Stimulated activated CD4-positive, alpha-beta T cell treated with anti-CD3 and anti-CD28 coated beads, Interleukin-1b, Interleukin-23, amount 100 ng/mL, for 24 hours (primary cell): ENCODE measurements at places on chromosomes 7 and 10.

GRCh38 chr7:111080495-111081105 is 10.3 kb upstream of the LRRN3 start:
- DNase-seq: no peak

DNA sequence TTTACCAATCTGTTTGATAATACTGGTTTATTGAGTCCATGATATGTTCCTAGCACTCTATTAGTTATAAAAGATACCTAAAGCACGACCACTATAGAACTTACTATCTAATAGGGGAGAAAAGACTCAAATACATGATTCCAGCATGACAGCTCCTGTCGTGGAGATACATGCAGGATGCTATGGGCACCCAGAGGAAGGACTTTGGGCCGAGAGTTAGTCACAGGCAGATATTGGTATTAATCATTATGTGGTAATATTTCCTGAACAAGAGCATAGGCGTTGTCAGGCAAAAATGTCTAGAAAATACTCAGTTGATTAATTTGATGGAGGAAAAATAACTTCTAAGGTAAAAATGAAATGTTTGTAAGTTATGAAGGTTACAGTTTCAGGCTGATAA is 31.8 kb downstream of the CNNM2 start:
- DNase-seq: no peak

- no peak for DNase-seq
These were observed 191.0 kb downstream of the TAX1BP1 start for GRCh38 chr7:27930910-27931476.

DNA sequence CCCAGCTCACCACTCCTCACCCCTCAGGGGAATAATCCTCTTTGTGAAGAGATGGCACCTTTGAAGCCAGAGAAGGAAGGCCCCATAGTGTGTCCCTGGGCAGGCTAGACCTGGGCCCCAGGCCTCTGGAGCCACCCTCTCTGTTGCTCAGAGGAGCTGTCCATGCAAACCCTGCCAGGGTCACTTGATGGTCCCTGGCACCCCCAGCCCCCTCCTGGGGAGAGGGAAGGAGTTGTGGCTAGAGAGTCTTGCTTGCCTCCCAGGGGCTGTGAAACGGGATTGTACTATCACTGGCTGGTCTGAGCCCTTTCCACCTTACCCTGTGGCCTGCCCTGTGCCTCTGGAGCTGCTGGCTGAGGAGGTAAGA is 5.8 kb downstream of the GHRHR start:
- no peak for DNase-seq

DNA sequence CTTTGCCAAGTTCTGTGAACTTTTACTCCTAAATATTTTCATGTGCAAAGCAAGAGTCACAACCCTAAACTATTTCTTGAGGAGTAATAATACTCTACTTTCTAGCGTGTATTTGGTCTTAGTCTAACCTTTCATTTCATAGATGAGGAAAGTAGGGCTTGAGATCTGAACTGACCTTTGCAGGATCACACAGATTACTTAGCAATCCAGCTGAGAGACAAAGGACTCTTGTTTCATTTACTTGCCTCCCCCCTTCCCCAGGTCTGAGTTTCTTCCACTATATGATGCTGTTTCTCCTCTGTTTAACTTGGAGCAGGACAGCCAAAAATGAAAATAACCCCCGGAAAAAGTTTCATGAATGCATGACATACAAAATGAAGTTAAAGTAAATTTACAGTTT is 75.3 kb upstream of the PTN start:
- no peak for DNase-seq

GRCh38 chr7:2011266-2012043 is 221.3 kb downstream of the MAD1L1 start:
- no peak for DNase-seq

DNA sequence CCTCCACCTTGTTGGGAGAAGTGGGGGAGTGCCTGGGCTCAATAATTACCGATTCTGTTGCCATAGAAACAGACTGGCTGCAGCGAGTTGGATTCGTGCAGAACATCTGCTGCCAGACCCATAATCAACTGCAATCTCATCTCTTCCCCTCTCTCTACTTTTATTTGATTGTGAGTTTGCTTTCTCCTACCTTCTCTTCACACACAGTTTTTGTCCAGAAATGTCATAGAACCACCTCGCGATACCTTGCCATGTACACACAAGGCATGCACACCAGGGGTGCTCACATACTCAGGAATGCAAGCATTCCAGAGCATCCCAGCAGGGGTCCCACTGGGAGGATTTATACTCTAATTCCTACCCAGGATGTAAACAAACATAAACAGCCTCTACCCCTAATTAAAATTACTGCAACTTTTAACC is 262.2 kb upstream of the AOAH start:
- DNase-seq: no peak

DNA sequence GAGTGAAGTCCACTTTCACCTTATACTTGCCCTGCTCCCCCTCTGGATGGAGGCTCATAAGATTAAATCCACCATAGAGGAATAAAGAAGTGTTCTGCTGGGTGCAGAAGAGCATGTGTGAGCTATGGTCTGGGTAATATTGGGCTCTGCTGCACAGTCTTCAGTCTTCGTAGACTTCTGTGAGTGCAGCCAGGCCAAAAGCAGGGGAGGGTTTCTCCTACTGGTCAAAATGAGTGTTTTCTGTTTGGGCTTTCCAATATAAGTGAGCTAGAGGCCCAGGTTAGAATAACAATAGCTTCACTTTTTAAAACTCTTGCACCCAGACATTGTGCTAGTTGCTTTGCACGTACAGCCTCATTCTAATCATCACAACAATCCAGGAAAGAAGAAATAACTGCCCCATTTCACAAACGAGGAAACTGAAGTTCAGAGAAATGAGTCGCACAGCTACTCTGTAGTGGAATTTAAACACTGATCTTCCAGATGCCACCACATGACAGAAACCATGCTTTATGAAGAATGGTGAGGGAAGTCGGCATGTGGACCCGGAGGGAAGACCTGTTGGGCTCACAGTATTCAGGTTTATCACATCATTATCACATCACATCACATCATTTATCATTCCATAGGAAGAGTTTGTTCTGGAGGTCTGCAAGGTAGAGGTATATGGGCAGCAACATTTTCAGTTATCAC is 23.8 kb upstream of the MSMB start:
- DNase-seq: no peak

DNA sequence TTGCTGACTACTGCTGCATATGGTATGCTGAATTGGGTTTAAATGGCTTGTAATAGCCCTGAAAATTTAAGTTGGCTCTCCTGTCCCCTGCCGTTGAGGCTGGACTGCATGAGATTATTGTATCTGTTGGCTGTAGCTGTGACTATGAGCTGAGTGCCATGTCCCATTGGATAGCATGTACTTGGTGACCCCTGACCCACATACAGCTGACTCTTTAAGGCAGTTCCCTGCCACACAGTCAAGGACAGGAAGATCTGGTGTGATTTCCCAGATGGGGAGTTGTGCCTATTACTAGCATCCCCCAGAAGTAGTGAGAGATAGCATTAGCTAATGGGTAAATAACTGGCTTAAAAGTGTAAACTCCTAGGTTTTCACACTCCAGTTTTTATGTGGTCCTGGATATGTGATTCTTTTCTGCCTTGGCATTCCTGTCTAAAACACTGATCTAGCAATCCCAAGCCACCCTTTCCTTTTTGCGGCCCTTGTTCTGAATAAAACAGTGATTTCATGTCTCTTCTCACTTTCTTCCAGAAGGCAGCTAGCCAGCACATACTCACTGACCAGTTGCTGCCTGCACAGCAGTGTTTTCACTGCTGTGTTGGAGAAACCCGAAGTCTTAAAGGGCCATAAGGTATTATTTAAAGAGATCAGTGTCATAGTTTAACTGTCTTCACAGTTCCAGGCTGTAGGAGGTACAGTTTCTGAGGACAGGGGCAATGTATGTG is 35.9 kb downstream of the LRRC4 start:
- DNase-seq: no peak

DNA sequence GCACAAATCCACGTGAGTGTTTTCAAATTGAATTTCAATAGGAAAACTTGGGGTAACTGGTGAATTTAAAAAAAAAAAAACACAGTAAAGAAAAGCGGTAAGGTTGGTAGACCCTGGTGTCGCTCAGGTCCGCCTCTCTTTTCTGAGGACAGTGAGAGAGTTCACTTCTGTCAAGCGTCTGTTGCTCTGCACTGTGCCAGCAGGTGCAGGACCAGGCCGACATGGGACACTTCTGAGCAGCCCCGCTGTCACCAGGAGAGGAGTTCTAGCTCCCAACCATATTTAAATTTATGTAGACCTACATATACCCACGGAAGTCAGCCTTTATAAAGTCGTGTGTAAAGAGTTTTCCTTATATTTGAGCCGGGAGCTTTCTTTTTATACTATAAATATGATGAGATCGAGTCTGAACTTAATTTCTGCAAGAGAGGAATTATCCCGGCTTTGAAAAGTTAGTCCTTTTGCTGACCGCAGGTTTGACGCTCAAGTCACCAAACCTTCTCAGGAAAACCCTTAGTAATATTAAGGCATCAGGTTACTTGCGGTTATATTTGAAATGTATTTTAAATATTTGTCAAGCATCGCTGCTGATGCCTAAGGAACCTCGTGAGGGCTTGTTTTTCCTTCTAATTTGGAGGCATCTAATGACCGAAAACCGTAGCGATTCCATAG is 531 bp downstream of the IKZF1 start:
- no peak for DNase-seq

DNA sequence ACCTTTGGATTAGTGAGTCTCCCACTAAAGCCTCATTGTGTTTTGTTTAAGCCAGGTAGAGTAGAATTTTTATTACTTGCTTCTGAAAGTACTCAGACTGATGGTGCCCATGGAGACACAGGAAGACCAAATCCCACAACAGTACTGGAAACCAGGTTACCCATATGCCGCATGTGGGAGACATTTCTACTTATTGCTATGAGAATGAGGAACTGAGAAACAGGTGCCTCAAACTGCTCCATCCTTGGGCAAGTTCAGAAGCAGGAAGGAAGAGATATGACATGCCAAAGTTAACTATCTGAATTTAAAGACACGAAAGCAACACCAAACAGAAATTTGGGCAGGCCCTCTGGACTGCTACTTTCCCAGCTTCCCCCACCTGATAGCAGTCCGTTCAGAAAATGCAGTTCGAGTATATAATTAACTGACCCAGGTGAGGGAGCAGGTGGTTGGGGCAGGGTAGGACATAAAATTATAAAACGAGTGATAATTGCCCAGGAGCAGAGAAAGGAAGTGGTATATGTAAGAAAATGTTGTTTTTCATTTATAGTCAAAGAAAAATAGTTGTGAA is 382.3 kb upstream of the MTPN start:
- DNase-seq: no peak

- no peak for DNase-seq
These were observed 255.2 kb downstream of the ARL4A start for GRCh38 chr7:12942609-12943008.

DNA sequence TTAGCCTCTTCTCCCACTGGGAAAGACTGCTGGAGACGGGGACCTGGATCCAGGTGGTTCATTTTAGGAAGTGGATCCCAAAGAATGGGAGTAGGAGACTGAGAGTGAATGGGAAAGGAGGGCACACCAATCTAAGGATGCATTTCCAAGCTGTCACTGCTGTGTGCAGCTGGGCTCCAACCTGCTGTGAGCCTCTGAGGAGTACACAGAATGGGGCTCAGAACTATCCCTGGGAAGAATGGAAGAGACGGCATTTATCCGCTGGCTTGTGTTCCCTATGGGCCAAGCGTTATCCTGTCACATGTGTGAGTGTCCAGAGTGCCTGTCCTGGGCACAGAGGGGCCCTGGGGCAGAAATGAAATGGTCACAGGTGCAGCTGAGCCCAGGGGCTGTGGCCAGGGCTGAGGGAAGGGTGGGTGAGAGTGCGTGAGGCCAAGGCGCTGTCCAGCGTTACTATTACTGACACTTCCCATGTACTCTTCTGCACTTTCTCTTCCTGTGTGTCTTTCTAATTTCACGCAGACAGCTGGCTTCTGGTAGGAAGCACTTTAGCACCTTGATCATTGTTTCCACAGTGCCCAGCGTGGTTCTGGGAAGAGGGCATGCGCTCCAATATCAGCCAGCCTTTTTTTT is 35.4 kb upstream of the PODXL start:
- DNase-seq: no peak

DNA sequence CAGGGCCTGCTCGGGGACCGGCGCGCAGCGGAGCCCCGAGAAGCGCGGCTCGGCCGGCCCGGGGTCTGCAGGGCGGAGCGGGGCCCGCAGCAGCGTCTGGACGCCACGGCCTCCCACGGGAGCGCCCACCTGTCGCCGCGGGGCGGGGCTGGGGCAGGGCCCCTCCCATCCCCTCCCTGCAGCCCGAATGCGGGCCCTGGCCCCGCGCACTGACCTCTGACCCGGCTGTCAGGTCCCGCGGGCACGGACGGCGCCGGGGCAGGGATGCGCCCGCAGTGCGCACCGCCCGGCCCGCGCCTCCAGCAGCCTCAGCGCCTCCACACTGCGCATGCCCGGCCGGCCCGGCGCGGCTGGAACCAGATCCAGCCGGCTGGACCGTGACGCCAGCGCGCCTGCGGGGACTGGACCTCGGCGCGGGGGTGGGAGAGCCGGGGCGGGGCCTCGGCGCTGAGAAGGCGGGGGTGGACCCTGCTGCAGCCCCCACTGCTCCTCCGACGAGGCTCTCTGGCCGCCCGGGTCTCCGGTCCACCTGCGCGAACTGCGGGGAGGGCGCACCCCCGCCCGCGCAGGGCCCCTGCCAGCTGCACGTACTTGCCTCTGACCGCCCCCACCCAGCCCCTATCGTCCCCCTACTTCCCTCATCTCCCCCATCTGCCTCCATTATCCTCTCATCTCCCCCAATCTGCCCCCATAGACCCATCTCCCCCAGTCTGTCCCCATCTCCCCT is 16.1 kb upstream of the GPR146 start:
- peak; percentile 84 for DNase-seq

DNA sequence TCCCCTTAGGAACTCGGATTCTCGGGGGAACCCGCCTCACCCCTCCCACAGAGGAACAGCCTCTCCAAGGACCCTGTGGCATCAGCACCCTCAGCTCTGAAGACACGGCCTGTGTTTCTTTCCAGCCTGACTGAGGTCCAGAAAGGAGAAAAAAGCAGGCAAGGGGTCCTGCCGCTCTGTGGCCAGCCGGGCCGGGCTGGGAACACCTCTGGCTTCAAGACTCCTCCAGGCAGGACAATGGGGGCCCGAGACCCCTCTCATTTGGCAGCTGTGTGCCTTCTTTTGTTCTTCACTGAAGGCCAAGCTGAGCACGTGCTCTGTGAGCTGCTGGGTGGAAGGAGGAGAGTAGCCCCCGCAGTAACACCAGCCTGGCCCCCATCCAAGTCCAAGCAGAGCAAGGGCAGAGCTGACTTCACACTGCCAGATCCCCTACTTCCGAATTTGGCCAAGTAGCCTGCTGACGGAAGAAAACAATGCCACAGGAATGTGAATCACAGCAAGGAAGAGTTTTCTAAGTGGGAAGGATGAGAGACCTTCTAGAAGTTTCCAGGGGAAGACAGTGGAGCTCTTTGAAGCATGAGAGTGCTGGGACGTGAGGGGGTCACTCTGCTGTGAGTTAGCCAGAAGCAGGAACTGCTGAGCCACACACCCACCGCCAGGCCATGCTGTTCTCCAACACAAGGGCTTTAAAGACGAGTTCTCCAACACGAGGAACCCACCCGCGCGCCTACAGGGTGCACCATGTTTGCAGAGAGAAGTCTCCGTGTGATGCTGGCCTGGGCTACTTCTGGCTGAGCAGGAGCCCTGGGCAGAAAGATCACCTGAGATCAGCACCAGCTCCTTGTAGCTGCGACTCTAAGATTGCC is 3.1 kb downstream of the CNPY1 start:
- no peak for DNase-seq

GRCh38 chr7:137880432-137880831 is 33.7 kb upstream of the DGKI start:
- no peak for DNase-seq
